ENCODE measurements at places on chromosomes 5 and 9. TPM values are rescaled to one million over a fixed set of nuclear protein-coding genes. Genes with fewer than 3 reads are reported as not detected.
A peak's percentile ranks its signal among the peaks of the same experiment; 100 is the strongest.

GRCh38 chr9:75133396-75133795 is 45.1 kb downstream of the OSTF1 start:
- H3K36me3 ChIP-seq = no peaks in the 10 kb centered on the region
- H3K4me3 ChIP-seq = no peak overlapping the region
- no peak for DNase-seq
- no peaks in the 10 kb centered on the region for H3K27me3 ChIP-seq
- no peaks in the 10 kb centered on the region for H3K4me1 ChIP-seq
- H3K27ac ChIP-seq = no peak overlapping the region

- H3K36me3 ChIP-seq = no peaks in the 10 kb centered on the region
- no peaks in the 10 kb centered on the region for H3K4me1 ChIP-seq
- no peaks in the 10 kb centered on the region for H3K27me3 ChIP-seq
These were observed 656.5 kb downstream of the BNC2 start for GRCh38 chr9:16213781-16214515.

DNA sequence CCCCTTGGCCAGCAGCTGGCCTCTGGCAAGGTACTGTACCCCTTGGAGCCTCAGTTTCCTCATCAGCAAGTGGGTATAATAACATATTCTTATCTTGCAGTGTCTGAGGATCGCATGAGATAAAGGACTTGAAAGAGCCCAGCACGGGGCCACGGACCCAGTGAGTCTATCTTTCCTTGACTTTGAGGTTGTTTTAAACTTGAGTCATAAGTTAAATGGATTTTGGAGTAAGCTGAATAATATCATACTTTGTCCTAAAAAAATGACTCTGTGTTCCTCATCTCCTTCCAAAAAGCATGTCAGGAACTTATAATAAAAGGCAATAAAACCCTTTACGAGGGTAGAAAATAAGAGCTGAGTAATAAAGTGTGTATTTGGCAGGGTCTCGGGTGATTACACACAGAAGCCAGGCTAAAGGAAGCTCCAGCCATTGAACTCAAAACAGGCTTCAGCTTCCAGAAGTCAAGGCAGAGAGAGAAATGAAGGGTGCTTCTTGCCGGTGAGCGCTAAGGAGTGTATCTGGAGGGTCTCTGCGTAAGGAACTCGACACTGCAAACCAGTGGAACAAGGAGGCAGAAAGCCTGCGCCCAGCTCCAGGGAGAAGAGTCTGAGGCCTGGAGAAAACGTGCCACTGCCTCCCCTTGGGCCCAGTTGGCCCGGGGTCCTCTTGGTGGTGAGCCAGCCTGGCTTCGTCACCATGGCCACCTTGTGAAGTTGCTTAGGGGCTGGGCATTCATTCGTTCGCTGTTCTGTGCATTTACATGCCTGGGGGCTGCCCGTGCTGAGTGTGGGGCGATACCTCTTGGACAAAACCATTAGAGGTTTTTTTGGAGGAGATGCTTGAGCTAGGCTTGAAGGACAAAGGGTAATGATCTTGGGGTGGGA is 72.4 kb upstream of the PHYKPL start:
- H3K4me1 ChIP-seq = no peaks in the 10 kb centered on the region
- H3K36me3 ChIP-seq = no peaks in the 10 kb centered on the region
- DNase-seq = no peak
- no peak overlapping the region for H3K27ac ChIP-seq

DNA sequence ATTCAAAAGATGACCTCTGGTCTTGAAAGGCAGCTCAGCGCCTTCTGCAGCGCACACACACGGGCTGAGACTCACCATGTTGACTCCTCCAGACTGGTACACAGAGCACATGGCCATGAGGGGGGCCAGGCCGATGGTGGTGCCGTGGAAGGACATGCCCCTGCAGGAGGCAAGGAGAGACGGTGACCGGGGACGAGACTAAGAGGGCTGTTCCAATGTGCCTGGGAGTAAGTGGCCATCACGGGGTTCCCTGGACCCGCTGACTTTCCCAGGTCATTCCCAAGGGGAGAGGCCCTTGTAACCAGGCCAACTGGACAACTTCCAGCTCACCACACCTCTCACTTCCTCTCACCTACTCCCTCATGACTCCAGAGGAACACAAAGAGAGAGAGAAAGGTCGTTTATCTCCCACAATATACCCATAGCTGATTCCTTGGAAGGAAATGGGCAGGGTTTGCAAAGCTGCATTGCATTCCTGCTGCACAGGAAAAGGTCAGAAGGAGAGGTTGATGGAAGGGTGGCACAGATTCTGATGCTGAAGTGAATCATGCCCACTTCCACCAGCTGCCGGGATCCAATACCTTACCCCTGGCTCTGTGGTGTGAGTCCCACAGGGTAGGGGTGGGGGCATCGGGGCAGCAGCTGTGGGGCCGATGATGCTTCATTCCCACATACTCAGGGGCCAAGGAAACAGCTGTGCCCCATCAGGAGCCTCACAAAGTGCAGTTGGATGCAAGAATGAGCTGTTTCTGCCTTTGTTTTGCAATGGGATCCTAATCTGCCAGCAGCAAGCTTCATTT is 47.2 kb downstream of the NIPAL4 start:
- H3K4me3 ChIP-seq = no peak overlapping the region
- H3K27ac ChIP-seq = peak overlapping the region; percentile 37
- no peaks in the 10 kb centered on the region for H3K4me1 ChIP-seq
- H3K36me3 ChIP-seq = no peaks in the 10 kb centered on the region
- no peak for DNase-seq

DNA sequence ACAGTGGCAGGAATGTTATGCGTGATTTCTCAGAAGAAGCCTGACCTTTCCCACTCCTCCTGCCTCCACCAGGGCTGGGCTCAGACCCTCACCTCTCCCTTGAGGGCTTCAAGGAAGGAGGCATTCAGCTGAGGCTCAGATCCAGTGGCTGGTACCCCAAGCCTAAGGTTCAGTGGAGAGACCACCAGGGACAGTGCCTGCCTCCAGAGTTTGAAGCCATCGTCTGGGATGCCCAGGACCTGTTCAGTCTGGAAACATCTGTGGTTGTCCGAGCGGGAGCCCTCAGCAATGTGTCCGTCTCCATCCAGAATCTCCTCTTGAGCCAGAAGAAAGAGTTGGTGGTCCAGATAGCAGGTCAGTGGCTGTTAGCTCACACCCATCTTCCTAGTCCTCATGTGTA is 9.9 kb downstream of the BTNL9 start:
- H3K36me3 ChIP-seq = no peaks in the 10 kb centered on the region
- DNase-seq = no peak
- no peak overlapping the region for H3K4me3 ChIP-seq
- no peaks in the 10 kb centered on the region for H3K27me3 ChIP-seq
- H3K4me1 ChIP-seq = peaks cover 7% of the 10 kb centered on the region
- no peak overlapping the region for H3K27ac ChIP-seq

Gene MYMK
- total RNA-seq = not detected

DNA sequence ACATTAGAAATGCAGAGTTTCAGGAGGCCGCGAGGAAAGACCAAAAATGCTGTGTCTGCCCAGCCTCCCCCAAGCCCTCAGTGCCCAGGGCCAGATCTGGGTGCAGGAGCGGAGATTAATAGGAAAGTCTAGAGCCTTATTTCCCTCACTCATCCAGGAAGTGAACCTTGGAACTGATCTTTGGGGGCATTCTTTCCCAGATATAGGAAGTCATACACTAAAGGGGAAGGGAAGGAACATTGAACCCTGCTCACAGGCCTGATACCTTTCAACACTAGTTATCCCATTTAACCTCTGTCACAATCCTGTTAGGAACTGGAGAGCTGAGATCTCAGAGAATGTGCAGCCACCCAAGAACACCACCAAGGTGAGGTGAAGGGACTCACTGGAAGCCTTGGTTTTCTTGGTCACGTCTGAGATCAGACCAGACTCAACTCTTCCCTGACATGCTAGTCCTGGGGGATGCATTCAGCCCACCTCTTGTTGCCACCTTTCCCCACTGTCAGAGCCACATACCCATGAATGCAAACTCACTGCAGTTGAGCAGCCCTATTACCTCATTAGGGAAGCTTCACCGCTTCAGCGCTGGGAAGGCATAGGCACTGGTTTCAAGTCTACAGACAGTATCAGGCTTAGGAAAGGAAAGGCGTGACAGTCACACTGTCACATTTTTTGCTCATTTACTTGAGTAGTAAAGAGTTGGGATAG is 95.0 kb downstream of the KIAA1958 start:
- no peak overlapping the region for H3K27ac ChIP-seq
- no peak overlapping the region for H3K4me3 ChIP-seq
- H3K27me3 ChIP-seq = no peaks in the 10 kb centered on the region
- H3K4me1 ChIP-seq = no peaks in the 10 kb centered on the region
- DNase-seq = no peak

Gene RPL35
- 1,598 TPM for total RNA-seq

Gene EIF4E1B
- total RNA-seq = not detected

GRCh38 chr9:95307538-95307937 is 10.0 kb downstream of the FANCC start:
- no peak for DNase-seq
- no peaks in the 10 kb centered on the region for H3K36me3 ChIP-seq
- no peak overlapping the region for H3K27ac ChIP-seq

Gene JAK2
- total RNA-seq = 0.86 TPM

Gene PRR7
- total RNA-seq = 4.7 TPM

DNA sequence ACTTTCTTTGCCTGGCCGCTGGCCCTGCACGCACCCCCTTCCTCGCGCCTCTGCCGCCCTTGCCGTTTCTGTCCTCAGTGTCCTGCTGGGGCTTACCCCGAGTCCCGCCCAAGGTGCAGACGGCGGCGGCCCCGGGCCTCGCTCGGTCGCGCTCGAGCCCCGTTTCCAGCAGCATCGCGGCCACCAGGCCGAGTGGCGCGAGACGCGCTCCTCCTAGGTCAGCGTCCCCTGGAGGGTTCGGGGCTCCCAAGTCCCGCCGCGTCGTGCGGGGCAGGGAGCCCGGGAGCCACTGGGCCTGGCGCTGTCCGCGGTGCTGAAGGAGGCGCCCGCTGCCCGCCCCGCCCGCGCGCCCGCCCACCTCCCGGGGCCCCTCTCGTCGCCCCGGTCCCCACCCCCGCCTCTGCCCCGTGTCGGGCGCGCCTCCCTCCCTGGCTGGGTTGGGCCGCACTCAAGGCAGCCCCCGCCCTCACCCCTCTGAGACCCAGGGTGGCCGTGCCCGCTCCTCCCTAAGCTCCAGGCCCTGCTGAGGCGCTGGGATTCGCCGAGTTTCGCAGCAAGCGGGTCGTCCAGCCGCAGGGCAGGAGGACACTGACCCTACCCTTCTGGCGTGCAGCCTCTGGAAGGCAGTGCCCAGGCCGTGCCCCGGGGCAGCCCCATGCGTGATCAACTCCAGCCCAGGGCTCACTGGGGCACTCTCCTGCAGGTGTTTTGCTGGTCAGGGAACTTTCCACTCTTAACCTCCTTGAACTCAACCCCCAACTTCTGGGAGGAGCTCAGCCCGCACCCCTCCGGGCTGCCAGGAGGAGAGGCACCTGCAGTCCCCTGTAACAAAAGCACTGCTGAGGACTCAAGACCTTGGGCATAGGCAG is at the start of gene LHX3:
LHX3 (minus strand) TSS at position 291 of the 869 bp plus-strand sequence; CDS start at position 175, 116 bp downstream.
- H3K4me1 ChIP-seq = 0 out of 2 replicates have a peak, but pooled peaks cover 5% of the 10 kb centered on the region
- no peak for DNase-seq
- H3K27ac ChIP-seq = no peak within 1 kb of the TSS
- no peak within 1 kb of the TSS for H3K4me3 ChIP-seq
- H3K27me3 ChIP-seq = no peaks in the 10 kb centered on the region
- no peaks in the 10 kb centered on the region for H3K36me3 ChIP-seq

DNA sequence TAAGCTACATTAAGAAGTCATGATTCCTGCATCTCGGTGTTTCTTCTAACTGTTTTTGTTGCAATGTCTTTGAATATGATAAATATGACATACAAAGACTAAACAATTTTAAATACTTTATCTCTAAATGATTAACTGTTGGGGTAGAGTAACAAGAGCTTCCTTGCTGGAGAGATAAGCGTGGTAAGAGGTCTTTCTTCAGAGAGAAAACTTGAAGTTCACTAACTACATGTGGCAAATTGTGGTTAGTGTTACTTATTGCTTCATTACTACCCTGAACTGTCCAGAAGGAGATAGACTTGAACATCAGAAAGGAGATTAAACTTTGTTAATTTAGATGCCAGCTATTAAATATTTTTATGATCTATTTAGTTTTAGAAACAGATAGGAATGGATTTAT is 7.0 kb upstream of the ARSB start:
- H3K4me1 ChIP-seq = no peaks in the 10 kb centered on the region
- no peak overlapping the region for H3K27ac ChIP-seq
- no peak for DNase-seq
- no peak overlapping the region for H3K4me3 ChIP-seq

Measured in Caco-2 (cell line).